ENCODE measurements at places on chromosomes 2 and 18.

- DNase-seq = no peak
Observed at GRCh38 chr2:232120911-232121310, 159.4 kb downstream of the DIS3L2 start.

DNA sequence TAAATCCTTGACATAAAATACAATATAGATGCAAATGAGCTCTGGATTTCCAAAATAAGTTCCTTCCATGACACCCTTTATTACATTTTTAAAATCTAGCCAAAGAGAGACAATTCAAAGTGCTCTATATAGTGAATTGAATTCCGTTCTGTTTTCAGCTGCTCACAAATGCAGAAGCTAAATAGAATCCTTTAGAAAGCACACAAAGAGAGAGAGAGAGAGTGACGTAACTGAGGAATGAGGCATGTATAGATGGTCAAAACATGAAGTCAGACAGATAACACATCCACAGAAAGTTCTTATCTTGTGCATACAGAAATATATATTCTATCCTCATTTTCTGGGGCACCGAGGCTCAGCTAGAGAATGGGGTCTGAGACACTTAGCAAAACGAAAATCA is 344.7 kb upstream of the NETO1 start:
- DNase-seq = no peak

- peak; percentile 64 for DNase-seq
Observed at GRCh38 chr2:164388511-164388910, 232.8 kb downstream of the GRB14 start.

GRCh38 chr2:237222178-237222577 is 136.5 kb downstream of the COPS8 start:
- DNase-seq = no peak

GRCh38 chr18:11288401-11288800 is 139.0 kb upstream of the PIEZO2 start:
- no peak for DNase-seq

- DNase-seq = no peak
Observed at GRCh38 chr2:98692090-98693054, 38.6 kb downstream of the MGAT4A start.

DNA sequence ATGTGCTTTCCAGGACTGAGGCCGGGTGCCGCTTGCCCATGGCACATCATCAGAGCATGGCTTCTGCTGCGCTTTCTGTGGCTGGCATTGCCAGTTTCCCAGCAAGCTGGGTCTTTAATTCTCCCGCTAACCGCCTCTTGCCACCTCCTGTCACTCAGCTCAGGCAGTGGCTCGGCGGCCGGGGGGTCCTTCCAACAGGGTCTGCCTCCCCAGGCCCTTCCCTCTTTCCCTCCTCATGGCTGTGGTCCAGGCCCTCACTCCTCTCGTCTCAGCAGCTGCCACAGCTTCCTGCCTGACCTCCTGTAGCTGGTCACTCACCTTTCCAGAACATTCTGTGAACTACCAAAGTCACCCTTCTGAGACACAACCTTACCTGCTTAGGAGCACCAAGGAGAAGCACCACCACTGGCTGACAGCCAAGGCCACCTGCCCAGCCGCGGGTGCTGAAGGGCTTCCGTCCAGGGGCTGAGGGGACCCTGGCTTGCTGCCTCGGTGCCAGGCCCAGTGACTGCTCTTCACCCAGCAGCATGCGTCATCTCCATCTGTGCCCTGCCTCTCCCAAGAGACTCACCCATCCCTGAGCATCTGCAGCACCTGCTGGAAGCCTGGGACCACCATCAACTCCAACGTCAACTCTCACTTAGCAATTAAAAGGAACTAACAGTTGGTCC is 22.6 kb downstream of the CHMP1B start:
- DNase-seq = no peak

GRCh38 chr2:11949732-11950523 is 203.5 kb downstream of the LPIN1 start:
- DNase-seq = no peak

DNA sequence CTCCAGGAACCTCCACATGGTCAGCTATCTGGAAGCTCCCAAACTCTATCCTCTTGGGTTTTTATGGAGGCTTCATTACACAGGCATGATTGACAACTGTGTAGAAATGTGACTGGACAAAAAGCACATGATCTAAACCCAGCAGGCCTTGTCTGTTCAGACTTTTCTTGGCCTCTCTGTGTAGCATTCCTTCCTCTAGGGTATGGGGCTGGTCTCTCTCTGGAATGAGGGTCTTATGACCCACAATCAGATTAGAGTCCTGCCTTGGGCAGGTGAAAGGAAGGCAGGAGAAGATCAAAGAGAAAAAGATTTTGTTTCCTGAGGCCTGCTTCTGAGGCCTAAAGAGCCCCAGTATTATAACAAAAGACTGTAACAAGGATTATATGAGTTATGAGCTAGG is 162.7 kb downstream of the SP3 start:
- no peak for DNase-seq

DNA sequence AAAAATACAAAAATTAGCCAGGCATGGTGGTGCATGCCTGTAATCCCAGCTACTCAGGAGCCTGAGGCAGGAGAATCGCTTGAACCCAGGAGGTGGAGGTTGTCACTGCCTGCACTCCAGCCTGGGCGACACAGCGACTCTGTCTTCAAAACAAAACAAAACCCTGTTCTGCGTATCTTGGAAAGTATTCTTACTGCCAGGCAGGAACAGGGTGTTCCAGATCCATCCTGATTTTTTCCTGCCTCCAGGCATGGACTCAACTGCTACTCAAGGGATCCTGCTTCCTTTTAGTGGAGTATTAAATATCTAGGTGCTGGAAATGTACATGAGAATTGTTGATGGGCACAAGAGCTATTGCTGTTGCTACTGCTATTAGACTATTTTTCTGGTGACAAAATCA is 12.3 kb downstream of the HSPD1 start:
- no peak for DNase-seq

DNA sequence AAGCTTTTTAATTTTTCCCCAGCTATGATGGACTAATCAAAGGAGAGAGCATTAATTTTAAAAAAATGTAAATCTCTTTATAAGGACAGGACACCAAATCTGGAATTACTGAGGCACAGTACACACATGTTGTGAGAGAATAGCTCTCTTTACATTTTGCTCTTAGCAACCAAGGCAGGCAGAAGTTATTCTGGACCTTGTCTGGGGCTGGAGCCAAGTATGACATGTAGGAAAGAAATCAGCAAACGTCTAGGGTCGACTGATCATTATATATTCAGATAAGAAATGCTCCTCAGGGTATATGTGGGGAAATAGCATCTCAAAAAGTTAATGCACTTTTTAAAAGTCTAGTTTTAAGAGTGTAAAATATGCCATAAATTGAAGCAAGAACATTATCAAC is 1330.0 kb upstream of the CELF4 start:
- no peak for DNase-seq

DNA sequence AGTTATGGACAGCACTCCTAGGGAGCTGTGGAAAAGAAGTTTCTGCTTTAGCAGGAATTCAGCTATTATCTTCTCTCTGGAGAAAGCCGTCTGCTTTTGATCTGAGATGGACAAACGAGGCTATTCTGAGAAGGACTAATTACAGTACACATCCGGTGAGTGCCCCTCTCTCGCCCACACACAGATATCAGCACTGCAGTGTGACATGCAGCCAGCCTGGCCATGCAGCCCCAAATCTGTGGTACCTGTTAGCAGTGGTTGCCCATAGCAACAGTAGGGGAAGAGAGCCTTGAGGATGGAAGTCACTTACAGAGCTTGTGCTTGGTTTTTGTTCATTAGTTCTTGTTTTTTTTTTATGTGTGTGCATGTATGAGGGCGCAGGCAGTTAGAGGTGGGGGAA is 73.9 kb upstream of the TRIB2 start:
- no peak for DNase-seq

GRCh38 chr2:229340086-229340760 is 69.1 kb upstream of the PID1 start:
- DNase-seq = no peak

DNA sequence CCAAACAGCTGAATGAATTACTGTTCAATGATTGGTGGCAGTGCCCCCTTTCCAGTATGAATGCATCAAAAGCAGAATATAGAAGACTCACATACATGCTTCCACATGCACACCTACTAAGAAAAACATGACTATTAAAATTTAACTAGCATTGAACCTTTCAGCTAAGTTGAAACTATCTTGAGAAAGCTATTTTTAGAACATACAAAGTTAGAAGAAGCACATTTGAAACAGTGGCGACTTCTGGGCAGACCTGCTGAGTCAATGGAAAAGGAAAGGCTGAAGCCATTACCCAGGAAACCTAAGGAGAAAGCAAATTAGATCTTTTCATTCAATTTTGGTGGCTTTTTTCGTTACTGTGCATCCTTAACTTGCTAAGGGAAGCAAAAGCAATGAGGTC is 55.9 kb downstream of the PLA2R1 start:
- no peak for DNase-seq

DNA sequence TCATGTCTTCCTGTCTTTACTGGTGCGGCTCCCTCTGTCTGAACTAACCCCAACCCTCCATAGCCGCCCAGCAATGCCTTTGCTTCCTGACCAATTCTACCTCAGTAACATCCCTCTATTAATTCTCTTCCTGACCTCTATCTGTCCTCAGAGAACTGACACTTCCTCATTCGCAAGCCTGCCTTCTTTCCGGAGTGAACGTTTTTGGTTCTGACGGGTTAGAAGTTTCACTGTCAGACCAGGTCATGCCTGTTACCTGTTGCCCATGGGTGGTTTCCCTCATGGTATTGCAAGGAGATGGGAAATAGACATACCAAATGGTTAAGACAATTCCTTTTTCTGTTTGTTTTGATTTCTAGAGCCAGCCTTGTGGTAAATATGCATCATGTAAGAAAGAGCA is 453.4 kb upstream of the SLC14A2 start:
- DNase-seq = no peak

GRCh38 chr2:83650161-83650560 is 808.9 kb downstream of the SUCLG1 start:
- no peak for DNase-seq

DNA sequence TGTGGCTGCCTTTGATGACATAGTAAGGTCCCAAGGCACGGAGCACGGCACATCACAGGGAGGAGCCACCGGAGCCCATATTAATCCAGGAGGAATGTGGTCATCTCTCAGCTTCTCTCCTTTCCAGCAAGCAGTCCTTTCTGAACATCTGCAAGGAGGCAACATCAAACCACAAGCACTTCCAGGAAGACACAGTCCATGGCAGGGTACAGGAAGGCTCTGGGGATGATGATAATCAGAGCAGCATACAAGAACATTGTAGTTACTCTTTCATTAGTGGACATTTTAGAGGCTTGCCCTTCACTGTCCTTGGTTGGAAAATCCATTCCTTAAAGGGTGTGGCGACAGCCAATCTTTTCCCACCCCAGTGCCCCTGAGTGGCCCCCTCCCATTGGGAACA is 31.1 kb downstream of the YPEL5 start:
- no peak for DNase-seq

DNA sequence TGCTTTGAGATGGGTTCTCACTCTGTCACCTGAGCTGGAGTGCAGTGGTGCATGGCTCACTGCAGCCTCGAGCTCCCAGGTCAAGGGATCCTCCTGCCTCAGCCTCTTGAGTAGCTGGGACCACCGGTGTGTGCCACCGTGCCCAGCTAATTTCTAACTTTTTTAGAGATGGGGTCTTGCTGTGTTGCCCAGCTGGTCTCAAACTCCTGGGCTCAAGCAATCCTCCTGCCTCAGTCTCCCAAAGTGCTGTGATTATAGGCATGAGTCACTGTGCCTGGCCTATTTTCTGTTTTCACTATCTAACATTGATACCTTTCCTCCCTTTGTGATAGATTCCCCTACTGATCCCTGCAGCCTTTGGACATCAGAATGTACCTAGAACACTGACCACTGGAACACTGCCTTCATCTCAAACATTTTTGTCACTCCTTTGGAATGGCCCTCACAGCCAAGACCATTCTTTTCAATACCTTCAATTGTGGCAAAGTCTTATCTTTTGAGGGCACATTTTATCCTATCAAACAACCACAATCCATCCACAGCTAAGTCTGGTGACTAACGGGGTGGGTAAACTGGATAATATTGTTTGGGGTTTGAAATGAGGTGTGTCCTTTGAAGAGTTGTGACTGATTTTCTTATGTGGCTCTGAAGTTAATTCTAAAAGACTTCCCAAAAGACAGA is 43.7 kb downstream of the EPAS1 start:
- no peak for DNase-seq

GRCh38 chr2:123453772-123454171 is 571.3 kb upstream of the CNTNAP5 start:
- DNase-seq = no peak

GRCh38 chr18:10546557-10547300 is 20.9 kb downstream of the NAPG start:
- no peak for DNase-seq

- DNase-seq = no peak
Observed at GRCh38 chr2:173282795-173283545, 71.7 kb upstream of the CDCA7 start.

DNA sequence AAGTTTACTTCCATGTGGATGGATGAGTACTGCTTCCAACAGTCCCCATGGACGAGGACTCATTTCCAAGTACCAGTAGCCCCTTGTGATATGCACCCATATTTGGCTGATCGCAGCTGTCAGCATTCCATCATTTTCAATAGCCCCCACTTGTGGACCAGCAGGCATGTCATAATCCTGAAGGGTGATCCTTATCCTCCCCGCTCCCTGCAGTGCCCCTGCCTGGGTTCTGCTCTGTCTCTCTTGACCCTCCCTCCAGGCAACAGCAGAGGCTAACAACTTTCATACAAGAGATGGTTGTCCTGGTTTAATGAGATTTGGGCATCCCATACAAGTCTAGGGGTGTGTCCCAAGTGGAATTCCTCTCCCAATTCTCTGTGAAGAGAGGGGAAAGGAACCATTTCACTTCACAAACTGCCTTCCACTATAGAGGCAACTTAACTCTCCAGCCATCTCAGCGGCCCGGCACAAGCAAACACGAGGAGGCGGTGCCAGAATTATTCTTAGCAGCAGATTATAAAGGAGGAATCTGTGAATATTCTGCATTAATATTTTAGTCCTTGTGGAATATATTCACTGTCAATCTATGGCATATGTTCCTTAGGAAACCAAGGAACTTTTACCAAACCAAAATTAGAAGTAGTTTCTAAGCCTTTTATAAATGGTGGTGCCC is 110.7 kb downstream of the RTN4 start:
- no peak for DNase-seq

- no peak for DNase-seq
Observed at GRCh38 chr2:152500772-152501171, 165.8 kb downstream of the FMNL2 start.

- DNase-seq = no peak
Observed at GRCh38 chr2:217908544-217908943, 94.3 kb downstream of the TNS1 start.

DNA sequence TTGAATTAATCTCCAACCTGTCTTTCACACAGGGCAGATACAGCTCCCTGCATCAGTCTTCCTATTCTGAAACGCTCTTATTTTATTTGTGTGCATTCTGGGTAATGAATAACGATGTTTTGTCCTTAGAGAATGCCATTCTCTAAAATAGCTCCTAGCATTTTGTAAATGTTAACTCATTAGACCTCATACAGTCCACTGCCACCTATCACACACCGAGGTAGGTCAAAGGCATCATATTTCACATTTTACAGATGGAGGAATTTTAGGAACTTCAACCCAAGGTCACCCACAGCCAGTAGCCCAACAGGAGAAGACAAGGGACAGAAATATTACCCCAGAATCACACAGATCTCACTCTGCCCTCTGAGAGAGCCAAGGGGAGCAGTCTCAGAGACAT is 455.4 kb upstream of the GYPC start:
- no peak for DNase-seq

- no peak for DNase-seq
Observed at GRCh38 chr2:37795456-37795855, 124.0 kb upstream of the CDC42EP3 start.

- DNase-seq = peak; percentile 62
Observed at GRCh38 chr18:21242141-21242779, at the start of gene GREB1L. TSS of gene GREB1L (plus strand) at chr18:21242232. CDS start at chr18:21383519, 141,287 bp downstream.

All from RWPE2 (cell line).